ENCODE measurements at places on chromosomes 13 and 19.

- no peak for DNase-seq
Measured at GRCh38 chr13:42405665-42406390, 133.9 kb downstream of the AKAP11 start.

- DNase-seq: no peak
Measured at GRCh38 chr13:50989476-50989875, 79.9 kb downstream of the RNASEH2B start.

DNA sequence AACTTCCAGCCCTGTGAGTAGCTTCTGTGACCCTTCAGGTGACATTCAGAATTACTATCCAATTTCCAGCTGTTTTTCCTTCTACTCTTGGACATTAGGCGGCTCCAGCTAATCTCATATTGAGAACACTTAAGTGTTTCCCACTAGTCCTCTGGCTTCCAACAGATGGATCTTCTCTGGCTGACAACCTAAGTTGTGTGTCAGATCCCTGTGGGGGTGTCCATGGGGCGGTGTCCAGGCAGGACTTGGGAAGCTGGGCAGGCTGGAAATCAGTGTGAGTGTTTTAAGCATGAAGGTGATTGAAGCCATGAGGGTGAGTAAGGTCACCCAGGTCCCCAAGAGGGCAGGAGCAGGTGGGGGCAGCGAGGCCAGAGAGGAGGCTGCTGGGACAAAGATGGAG, 10.1 kb downstream of the CNOT3 start:
- DNase-seq: no peak

GRCh38 chr13:101292711-101293110, 123.6 kb downstream of the NALCN start:
- no peak for DNase-seq

DNA sequence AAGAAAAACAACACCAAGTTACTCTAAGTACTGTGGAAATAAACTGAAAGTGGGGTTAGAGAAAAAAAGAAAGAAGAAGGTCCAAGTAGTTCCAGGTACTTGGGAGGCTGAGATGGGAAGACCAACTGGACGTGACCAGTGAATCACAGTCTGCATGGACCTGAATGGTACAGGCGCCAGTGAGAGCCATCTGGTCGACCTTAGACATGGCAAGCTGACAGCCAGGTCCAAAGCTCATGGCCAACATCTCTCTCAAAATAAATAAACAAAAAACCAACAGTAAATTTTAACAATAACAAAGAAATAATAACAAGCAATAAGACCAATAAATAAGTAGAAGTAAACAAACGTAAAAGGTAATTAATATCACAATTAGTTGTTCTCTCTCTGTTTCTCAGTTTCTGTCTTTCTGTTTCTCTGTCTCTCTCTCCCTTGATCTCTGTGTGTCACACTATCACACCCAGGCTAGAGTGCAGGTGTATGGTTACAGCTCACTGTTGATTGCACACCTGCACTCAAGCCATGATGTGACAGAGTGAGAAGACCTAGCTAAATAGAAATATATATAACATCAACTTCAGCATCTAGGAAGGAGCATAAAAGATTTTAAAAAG, 31.6 kb upstream of the ZNF724 start:
- no peak for DNase-seq

DNA sequence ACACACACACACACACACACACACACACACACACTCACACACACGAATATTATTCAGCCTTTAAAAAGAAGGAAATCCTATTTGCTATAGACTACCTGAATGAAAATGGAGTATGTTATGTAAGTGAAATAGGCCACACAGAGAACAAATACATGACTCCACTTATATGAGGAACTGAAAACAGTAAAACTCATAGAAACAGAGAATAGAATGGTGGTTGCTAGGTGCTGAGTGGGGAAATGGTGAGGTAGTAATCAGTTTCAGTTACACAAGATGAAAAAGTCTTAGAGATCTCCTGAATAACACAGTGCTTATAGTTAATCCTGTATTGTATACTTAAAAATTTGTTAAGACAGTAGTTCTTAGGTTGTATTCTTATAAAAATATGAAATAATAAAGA, 8.2 kb downstream of the ZNF677 start:
- DNase-seq: no peak

- DNase-seq: no peak
Measured at GRCh38 chr13:111115061-111115964, at the start of gene ARHGEF7. Gene ARHGEF7 (plus strand): TSS chr13:111115310. CDS start chr13:111115527, 217 bp downstream.

- no peak for DNase-seq
Measured at GRCh38 chr19:28289295-28290063, 923.5 kb downstream of the UQCRFS1 start.

GRCh38 chr13:96617528-96617927, 376.7 kb downstream of the OXGR1 start:
- no peak for DNase-seq

All from AG04450 (cell line).